Activated CD4-positive, alpha-beta T cell treated with anti-CD3 and anti-CD28 coated beads for 24 hours (primary cell): ENCODE measurements at places on chromosomes 2 and 18.

DNA sequence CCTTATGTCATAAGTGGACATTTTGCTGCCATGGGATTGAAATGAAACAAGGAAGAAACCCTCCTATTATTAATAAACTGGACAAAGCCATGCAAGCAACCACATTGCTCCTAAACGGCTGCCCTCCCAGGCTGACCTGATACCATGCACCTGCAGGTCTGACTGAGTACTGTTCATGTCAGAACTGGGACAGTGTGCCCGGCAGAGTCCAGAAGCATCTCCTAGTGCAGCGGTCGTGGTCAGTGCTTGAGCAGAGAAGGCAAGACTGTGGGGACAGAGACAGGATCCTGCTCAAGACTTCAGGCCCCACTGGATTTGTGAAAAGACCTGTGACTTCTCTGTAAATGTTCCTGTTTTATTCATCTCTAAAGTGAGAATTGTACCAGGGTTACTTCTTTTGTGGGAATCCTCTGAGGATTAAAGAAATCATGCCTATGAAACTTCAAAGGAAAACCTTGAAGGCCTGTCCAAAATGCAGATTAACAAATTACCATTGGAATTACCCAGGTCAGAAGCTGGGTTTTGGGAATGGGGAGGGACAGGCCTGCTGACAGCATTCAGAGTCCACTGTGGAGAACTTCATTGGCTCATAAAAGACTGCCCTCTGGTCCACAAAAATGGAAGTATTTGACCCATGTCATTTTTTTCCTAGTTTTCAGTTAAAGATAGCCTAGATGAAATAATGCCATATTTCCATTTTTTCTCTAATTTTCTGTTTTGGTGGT lies 13.9 kb downstream of the RNF144A start:
- DNase-seq: no peak

GRCh38 chr2:7427293-7428060 lies 510.3 kb downstream of the RNF144A start:
- no peak for DNase-seq

- DNase-seq: no peak
Observed at GRCh38 chr2:230777721-230778120, 65.1 kb downstream of the CAB39 start.

GRCh38 chr18:46939337-46939963 lies 22.0 kb downstream of the KATNAL2 start:
- DNase-seq: no peak

DNA sequence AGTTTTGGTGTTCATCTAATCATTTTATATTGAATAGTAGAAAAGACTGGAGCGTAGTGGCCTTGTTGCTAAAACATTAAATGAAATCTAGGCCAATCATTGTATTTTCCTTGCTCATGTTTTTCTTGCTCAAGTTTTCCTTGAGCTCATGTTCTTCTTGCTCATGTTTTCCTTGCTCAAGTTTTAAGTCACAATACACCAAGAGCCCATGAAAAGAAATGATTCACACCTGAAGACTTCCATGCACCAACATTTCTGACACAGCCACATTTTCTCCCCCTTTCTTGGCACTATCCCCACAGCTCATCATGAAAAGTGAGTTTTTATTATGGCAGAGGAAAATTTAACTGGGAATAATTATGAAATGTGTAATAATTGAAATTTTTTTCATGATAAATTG lies 92.0 kb downstream of the LRP1B start:
- no peak for DNase-seq

DNA sequence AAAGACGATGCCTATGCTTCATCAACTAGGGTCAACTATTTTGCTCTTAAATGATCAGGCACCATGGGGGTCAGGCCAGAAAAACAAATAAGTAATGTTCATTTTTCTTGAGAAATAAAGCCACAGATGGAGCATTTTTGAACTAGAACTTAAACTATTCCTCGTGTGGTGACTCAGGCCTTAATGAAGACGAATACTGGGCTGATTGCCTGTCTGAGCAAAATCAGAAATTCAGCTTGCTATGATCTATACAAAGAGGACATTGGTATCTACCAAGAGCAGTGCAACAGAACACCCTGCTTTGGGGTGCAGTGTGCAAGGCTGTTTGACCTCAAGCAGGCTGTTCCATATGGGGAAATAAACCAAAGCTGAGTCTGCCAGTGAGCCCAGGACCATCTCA lies 176.0 kb downstream of the NRP2 start:
- DNase-seq: no peak

DNA sequence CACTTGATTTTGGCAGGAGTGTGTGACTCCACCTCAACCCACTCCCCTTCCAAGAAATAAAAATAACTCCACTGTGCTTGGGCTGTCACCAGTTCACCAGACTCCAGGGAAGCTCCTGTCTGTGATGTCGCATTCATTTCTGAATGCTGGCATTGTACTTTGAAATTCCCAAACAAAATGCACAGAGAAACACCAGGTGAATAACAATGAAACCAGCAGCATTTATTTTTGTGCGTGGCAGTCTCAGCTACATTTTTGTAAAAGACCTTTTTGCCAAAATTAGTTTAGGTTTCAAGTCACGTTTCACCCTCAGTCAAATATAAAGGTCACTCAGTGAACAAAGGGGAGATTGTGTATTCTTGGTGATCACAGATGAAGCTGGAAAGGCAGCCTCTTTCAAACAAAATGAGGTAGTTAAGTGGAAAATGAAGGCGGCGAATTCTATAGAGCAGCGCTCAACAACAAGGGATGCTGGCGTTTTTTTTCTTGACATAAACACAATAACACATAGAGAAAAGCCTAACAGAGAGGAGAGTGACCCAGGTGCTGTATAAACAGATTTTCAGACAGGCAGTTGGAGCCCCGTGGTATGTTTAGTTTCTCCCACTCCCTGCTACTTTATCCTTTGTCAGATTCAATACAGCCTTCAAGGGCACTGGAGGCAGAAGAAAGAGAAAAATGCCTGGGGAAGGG lies 210.3 kb upstream of the GCFC2 start:
- DNase-seq: no peak

DNA sequence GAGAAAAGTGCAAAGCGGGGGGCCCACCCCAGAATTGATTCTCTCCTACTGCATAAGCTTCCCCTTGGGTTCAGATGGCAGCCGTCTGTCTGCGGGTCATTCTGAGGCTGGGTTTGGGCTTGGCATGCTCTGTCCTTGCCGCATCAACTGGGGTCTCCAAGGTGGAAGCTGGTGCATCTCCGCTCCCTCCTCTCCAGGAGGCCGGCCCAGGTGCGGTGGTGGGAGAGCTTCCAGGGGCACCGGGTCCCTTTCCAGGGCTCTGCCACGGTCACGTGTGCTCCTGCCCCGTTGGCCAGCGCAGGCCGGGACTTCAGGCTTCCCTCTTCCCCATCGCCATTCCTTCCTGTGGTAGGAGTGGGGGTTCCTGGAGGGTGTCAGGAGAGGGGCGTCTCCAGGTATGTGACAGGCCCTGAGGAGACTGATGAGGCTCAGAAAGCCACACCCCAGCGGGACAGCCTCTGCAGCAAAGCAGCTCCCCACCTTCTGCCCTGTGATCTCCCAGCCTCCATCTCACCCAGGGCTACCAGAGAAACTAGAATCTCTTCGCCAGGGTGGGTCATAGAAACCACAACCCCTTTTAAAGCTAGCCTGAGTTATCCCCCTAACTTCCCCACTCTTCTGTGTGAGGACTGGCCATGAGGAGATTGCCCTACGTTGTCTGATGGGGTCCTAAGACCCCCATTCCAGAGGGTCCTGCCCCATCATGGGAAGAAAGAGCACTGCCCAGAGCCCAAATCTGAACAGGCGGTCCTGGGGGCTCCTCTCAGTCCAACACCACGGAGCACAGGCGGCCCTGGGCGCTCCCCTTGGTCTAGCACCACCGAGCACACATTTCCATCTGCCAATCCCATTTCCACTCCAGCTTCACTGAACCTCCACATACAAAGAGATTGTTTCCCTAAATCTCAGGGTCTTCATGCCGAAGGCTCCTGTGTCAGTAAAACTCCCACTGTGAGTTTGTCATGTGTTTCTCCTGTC lies 76.6 kb downstream of the SLC66A2 start:
- DNase-seq: no peak

- no peak for DNase-seq
Observed at GRCh38 chr2:130963849-130964793, 127.4 kb downstream of the ARHGEF4 start.

- no peak for DNase-seq
Observed at GRCh38 chr2:2561346-2562095, 230.4 kb upstream of the MYT1L start.

DNA sequence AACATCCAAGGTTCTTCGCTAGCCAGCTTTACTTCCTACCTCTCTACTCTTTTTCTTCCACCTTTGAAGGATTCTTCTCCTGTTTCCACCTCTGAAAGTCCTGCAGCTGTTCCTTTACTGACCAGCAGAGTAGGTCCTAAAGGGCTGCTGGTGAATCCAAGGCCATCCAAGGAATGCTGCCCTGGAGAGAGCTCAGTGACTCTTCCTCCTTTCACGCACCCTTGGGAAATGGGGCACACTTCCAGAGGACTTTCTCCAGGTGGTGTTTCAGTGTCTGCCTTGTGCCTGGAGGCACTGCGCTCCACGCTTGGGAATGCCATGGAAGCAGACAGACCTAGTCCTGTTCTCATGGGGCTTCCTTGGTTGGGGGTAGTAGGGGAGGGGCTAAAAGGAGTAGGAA lies 45.4 kb downstream of the SLC16A14 start:
- DNase-seq: no peak

DNA sequence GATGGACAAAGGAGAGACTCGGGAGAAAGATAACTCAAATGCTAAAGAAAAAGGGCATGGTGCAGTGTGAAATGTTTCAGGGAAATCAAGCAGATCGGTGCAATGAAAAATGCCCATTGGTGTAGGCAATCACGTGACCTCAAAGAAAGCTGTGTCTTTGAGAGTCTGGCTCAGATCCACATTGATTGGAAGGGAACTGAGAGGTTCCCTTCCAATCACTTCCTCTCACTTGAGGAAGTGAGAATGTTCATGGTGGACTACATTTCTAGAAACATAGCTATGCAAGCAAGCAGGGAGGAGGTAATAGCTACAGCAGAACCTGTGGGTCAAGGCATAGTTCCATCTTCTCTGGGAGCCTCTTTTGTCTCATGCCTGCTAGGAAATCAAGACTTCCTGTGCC lies 187.4 kb downstream of the LPIN1 start:
- DNase-seq: no peak

GRCh38 chr2:119683713-119684443 lies 4.9 kb downstream of the TMEM177 start:
- no peak for DNase-seq

DNA sequence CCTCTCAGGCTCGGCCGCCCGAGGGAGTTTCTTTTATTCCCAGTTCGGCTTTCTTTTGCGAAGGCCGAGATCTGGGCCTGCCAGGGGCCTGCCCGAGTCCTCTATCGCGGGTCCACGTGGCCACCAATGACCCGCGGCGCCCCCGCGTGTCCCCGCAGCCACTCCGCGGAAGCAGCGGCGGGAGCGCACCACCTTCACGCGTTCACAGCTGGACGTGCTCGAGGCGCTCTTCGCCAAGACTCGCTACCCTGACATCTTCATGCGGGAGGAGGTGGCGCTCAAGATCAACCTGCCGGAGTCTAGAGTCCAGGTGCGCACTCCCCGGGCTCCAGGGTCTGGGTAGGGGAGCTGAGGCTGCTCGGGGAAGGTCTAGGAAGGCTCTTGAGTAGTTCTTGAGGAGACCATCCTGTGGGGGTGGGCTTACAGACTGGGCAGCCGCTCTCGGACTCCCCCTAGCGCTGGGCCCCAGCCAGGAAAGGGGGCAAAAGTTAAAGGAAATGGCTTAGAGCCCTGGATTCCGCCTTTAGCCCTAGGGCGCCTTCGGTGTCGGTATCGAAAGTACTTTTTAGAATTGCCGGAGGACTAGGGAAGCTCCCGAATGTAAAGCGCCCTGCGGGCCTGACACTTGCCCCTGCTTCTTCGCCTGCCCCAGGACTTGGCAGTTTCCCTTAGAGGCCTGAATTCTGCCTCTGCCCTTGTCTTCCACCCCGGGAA lies 3.4 kb downstream of the OTX1 start:
- DNase-seq: no peak

DNA sequence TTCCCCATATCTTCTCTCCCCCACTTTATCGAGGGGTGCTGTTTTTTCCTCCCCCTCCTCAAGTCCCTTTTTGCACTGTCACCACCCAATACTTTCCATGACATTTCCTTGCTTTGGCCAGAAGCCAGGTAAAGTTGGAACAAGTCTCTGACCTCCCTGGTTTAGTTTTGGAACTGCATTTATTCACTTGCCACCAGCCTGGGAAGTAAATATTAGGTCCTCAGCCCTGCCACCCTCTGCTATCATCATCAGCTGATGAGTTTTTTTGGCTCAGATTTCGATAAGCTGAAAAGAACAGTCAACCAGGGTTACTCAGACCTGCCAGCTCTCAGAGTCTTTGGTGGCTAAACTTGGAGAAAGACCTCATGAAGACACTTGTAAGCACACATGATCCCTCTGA lies 47.0 kb downstream of the DHRS9 start:
- no peak for DNase-seq

GRCh38 chr18:22667616-22668422 lies 250.1 kb upstream of the CTAGE1 start:
- DNase-seq: no peak

DNA sequence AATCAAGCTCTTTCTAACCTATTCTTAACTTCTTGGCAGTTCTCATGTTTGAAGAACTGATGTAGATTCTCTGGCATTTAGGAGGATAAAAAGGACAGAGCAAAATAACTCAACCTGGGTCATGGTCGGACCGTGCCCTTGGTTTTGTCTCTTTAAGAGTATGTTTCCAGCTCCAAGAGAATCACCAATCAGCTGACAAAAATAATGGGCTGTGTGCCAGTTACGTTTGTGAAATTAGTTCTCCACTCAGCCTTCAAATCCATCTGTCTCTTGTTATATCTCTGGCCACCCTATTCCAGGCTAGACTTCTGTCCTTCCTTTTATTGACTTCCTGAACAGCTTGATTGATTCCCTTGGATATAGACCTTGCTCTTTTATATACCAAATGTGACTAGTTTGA lies 225.7 kb downstream of the EPHA4 start:
- no peak for DNase-seq

DNA sequence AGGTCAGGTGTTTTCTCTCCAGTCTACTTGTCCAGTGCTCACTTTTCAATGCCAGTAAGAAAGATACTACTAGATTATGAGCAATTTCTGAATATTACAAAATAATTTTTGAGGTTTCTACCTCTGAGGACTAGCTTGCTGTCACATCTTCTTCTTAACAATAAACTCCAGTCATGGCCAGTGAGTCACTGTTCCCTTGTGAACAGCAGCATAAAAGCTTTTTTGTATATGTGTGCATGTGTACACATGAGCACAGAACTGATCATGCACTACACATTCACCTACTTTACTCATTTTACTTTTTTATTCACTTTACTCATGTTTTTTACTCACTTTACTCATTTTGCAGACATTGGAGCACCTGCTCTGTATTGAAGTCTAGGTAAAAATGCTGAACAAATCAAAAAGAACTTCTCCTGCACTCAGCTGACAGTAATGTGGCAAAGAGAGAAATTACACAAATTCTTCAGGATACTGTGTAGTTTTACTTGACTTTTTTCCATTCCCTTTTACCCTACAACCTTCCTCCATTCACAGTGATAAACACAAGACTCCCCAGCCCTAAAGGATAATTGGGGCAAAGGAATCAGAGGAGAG lies 28.0 kb downstream of the ST6GAL2 start:
- no peak for DNase-seq

GRCh38 chr18:57866355-57866754 lies 63.2 kb upstream of the ATP8B1 start:
- no peak for DNase-seq
